ENCODE measurements at places on chromosomes 11 and 22. TPM values are rescaled to one million over a fixed set of nuclear protein-coding genes. Genes with fewer than 3 reads are reported as not detected.

GRCh38 chr11:12103411-12104225, 6.8 kb upstream of the MICAL2 start:
- DNase-seq, result no peak

- no peak for DNase-seq
Measured at GRCh38 chr11:28542561-28542960, 434.4 kb downstream of the METTL15 start.

The C11orf58 gene
- 121 TPM for total RNA-seq

The SCARF2 gene
- 1.7 TPM for total RNA-seq

DNA sequence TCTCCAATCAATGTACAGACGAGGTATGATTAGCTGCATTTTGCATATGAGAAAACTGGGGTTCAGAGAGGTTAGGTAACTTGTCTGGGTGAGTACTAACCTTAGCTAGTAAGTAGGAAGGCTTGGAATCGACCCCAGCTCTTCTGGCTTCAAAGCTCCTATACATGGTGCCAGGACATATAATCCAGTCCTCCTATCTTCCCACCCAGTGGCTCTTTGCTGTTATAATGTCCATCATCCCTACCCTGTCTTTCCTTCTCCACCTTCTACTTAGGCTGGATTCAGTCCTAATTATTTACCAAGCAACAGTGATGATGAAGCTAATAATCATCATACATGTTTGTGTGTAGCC, 20.0 kb downstream of the EHF start:
- no peak for DNase-seq

The MSANTD4 gene
- 17.3 TPM for total RNA-seq

- no peak for DNase-seq
Measured at GRCh38 chr22:42419243-42419881, 12.8 kb downstream of the NFAM1 start.

DNA sequence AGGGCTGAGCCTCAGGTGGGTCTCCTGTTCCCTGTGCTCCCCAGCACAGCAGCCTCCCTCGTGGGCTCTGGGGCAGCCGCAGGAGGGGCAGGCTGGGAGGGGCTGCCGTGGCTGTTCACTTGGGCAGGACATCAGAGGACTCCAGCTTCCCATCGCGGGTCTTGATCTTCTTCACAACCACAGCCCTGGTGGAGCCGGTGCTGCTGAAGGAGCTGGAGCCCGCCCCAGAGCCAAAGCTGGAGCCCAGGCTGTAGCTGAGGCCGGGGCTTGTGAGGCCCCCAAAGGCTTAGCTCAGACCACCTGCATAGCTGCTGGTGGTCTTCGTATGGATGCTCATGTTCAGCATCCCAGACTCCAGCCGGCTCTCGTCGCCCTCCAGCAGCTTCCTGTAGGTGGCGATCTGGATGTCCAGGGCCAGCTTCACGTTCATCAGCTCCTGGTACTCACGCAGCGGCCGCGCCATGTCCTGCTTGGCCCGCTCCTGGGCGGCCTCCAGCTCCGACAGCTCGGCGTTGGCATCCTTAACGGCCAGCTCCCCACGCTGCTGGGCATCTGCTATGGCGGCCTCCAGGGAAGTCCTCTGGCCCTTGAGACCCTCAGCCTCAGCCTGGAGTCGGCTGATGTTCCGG, 126.1 kb downstream of the NECTIN1 start:
- no peak for DNase-seq

GRCh38 chr11:14764579-14765527, 121.2 kb downstream of the PDE3B start:
- no peak for DNase-seq

DNA sequence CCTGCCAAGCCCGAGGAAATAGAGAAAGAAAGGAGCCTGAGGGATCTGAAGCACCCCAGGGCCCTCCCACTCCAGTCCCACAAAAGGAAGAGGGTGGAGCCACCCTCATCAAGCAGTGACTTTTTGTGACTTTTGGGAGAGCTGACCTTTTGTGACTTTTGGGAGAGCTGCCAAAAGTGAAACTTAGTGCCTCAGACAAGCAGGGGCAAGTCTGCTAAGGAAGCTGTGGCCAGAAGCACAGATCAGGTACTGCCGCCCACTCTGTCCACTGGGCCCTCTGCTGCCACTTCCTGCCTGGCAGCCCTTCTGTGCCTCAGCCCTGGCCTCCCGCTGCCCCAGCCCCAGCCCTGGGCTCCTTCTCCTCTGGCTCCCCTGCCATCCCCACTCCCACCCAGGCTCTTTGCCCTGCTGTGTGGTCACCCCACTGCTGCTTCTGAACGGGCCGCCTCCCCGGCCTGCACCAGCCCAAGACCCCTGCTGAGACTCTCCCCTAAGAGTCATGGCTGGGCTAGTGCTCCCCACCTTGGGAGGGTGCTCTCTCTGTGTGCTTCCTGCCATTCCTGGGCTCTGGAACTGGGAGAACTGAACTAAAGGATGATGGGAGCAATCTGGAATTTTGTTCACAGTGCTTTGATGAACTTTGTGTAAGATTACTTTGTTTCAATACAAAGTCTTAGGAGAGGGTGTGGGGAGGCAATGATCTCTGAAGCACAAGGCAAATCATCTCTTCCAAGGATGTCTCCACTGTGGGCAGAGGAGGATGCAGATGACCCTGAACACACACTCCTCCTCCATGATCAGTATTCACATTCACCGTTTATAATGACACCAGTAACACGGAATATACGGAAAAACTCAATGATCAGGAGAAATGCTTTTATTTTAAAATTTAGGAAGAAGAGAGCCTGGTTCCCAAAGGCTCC, at the start of gene APOBEC3H:
Gene APOBEC3H (plus strand): TSS at position 147 of the 923 bp plus-strand sequence. CDS start 3,035 bp downstream, outside the sequence.
- no peak for DNase-seq

- peak; percentile 59 for DNase-seq
Measured at GRCh38 chr22:21624120-21624879, 5.5 kb downstream of the YDJC start.

- no peak for DNase-seq
Measured at GRCh38 chr11:129840236-129840635, 24.6 kb downstream of the TMEM45B start.

The C1QTNF4 gene
- total RNA-seq, result 0.43 TPM

The CCDC87 gene
- total RNA-seq, result 0.14 TPM

The MIAT gene
- total RNA-seq, result 190 TPM
